NCI-H748 treated with DMSO at 0.1 percent for 48 hours (cell line): ENCODE measurements at places on chromosomes 12 and 14.

GRCh38 chr12:53082637-53083175, 3.5 kb upstream of the SPRYD3 start:
- DNase-seq, result no peak

DNA sequence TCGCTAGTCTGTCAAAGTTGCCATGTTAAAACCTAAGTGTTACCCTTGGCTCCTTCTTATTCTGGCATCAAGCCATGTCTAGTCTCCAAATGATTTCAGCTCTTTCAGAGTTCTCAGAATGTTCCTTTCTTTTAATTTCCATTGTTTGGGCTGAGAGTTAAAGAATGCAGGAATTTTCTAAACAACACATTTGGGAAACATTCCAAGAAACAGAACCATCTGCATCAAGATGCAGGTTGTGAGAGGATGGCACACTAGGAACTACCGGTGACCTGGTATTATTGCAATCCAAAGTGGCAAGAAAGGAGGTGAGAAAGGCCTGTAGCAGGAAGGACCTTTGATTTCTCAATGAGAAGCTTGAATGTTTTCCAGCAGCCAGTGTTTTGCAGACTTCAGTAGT, 30.1 kb downstream of the SLC35F4 start:
- no peak for DNase-seq

DNA sequence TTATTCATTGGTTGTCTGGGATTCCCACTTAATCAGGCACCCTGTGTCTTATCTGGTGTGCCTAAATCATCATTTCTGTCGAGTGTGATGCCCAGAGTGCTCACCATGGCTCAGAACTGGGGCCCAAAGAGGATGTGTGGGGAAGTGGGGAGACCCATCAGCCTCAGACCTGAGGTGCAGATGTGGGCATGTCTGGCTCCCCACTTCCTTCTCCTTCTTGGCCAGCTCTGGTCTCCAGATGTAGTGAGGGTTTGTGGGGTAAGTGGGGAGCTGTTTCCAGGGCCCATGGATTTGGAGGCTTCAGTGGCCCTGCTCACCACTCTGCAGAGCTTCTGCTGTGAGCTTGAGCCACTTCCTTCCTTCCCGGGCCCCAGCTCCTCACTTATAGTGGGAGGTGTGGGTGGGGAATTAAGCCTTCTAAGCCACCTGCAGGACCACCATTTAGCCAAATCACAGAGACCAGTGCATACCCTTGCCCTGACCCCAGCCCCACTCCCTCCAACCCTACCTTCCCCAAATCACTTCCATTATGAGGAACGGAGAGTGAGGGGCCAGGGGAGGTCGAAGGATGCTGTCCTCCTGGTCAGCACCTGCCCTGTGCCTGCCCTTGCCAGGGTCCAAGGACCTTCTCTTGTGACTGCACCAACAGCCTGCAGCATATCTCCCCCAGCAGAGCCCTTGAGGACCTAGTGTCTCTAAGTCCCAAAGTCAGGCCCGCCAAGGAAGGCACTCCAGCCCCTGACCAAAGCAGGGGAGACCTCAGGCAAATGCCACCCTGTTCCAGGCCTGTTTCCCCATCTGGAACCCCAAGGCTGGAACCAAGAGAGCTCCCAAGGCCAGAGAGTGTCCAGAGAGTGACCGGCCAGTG, 278.2 kb upstream of the RTL1 start:
- DNase-seq, result no peak

DNA sequence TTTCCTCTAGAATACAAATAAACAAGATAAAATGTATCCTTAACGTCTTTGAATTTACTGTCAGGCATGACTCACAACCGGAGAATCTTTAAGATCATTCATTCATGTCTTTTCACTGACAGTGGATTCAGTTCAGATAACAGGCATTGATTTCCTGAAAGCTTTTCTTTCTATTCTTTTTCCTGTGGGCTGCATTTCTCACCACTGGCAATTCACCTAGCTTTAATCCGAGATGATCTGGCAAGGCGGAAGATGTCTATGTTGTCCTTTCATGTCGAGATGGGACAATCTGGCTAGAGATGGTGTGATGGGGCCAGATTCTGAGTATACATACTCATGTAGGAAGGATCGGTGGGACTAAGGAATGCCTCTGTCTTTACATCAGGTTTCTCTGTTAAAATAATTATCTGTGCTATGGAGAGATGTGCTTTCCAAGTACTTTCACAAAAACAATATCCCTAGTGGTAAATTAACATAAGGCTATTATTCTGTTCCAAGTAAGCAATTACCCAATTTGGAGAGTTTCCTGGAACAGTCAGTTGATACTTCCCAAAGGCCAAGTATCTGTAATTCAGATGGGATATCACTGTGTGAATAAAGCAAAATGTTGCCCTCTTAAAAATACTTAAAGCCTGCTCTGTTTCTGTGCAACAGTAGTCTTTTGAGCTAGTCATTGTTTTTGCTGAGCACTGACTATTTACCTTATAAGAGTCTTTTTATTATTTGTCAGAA, 17.8 kb downstream of the ACSS3 start:
- DNase-seq, result no peak

DNA sequence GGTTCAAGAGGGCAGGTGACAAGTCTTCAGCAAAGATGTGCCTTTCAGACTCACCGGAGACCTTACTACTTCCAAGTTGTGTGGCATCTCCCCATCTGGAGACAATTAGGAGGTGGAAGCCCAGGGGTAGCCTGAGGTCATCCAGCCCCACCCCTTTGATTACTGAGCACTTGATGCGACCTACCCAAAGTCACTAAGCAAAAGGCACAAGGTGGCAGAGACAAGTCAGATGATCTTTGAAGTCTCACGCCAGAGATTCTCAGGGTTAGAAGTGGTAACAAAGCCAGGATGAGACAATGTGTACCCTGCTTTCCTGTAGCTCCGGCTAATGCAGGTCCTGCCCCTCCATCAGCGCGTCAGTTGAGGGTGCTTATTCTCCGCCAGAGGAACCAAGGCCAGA, 1.4 kb upstream of the FOXN3 start:
- no peak for DNase-seq
